Activated CD4-positive, alpha-beta T cell treated with anti-CD3 and anti-CD28 coated beads, Interleukin-2, amount 50 U/mL, for 48 hours (primary cell): ENCODE measurements at places on chromosomes 2 and 18.

GRCh38 chr2:207233731-207234130 is 68.0 kb upstream of the KLF7 start:
- DNase-seq = no peak

- DNase-seq = no peak
These were observed 56.5 kb upstream of the CDKL4 start for GRCh38 chr2:39300044-39300978.

GRCh38 chr2:240705204-240705791 is 13.6 kb downstream of the AQP12A start:
- peak; percentile 19 for DNase-seq

GRCh38 chr2:18536100-18536499 is 24.4 kb downstream of the RDH14 start:
- DNase-seq = no peak

DNA sequence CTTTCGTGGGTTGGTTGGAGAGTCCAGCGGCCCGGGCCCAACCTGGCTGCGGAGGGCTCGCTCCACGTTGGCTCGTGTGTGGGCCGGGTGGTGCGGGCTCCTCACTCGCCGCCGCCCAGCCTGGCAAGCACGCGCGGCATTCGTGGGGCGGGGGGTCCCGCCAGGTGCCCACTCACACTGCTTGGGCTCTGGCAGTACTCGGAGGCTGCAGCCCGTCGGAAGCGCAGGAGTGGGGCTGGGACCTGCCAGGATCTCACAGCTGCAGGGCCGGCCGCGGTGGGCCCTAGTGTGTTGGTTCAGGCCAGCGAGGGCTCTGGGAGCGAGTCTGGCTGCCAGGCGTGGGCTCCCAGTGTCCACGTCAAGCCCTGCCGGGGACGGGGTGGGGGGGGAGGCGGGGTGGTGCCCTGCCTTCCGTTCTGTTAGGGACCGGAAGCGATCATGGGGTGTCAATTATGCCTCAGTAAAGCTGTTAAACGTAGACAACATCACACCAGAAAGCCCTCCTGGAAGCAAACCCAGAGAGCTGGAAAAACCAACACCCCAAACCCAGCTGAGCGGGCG is 1.0 kb upstream of the HS6ST1 start:
- no peak for DNase-seq
